ENCODE measurements at places on chromosomes 5 and 9.
A peak's percentile ranks its signal among the peaks of the same experiment; 100 is the strongest.

DNA sequence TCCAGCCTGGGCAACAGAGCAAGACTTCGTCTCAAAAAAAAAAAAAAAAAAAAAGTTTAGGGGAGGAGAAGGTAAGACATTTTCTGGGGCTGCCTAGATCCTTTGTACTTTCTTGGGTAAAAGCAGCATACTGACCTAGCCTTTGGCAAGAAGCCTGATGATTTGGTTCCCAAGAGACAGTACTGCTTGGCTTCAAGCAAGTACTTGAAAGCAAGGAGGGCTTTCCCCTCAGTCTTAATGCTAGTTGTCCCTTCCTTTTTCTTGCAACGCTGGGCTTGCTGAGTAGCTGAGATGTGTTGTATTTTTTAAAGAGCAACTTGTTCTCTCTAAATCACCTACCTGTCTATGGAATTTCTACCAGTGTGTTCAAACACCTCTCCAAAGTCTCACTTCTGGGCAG lies 76.2 kb downstream of the INSYN2B start:
- no peak for DNase-seq

- peak; percentile 83 for DNase-seq
Measured at GRCh38 chr5:86617756-86618576, at the start of gene COX7C. TSS of gene COX7C (plus strand) at chr5:86617941. CDS start at chr5:86618056, 115 bp downstream.

- DNase-seq, result no peak
Measured at GRCh38 chr9:135023088-135023785, 64.2 kb upstream of the OLFM1 start.

DNA sequence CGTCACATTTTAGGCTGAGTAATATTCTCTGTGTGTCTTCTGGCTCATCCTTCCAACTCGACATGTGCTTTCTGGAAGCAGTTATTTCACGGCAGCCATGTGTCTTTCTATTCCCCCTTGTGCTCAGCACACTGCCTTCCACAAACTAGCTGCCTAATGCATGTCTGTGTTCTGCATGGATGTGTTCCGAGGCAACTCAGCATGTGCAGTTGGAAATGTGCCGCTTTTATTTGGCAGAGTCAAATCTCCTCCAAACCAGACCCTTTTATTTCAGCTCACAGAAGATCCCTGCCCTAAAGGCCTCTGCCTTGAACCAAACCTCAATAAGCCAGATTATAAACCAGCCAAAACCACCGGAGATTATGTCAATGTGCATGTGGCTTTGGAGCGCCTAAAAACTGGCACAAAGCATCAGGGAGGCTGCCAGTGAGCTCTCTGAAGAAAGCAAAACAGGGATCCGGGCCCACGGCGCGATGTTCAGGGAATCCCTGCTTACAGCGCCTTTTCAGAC lies 360.2 kb downstream of the DEPDC1B start:
- no peak for DNase-seq

GRCh38 chr9:80407220-80407619 lies 835.5 kb downstream of the TLE4 start:
- DNase-seq, result no peak

GRCh38 chr9:127987103-127987614 lies 6.4 kb upstream of the EEIG1 start:
- no peak for DNase-seq

GRCh38 chr9:95313010-95313498 lies 4.5 kb downstream of the FANCC start:
- DNase-seq, result no peak

DNA sequence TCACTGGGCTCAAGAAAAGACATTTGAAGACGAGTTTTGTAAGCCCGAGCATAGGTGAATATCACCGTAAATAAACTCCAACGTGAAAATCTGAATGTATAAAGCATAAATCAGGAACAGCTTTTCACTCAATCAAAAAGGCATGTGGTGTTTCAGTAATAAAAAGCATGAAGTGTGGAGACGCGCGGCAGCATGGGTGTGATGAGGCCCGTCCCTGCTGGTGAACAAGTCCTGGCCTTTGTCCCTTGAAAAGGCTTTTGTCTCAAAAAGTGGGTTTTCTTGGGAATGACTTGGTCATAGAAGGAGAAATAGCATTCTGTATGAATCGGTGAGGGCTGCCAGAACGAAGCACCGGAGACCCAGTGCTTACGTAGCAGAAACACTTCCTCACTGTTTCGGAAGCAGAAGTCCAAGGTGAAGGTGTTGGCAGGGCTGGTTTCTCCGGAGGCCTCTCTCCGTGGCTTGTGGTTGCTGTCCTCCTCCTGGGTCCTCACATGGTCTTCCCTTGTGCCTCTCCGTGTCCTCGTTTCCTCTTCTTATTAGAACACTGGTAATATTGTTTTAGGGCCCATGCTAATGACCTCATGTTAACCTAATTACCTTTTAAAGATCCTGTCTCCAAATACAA lies 24.9 kb downstream of the ROPN1L start:
- DNase-seq, result no peak
